NCI-H187 (cell line): ENCODE measurements at places on chromosomes 11 and 22.

DNA sequence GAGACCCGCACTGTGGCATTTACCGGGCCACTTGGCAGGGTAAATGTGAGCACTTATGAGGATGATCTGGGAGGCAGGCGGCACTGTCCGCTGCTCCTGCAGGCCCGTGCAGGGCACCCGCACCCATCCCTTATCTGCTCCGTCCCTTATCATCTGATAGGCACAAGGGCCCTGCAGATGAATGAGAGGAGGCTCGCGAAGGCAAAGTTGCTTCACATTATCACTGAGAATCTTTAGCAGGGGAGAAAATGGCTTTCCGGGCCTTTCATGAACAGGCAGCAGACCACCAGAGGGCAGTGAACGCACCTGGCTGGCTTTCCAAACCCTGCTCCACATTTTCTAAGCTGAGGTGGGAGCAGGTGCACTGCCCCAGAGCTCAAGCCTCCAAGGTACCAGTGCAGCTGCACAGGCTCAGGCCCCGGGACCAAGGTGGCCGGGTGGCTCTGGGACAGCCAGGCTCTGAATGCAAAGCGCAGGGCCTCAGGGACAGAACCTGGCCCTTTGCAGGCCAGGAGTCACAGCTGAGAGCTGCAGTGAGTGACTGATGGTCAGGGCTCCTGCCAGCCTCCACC is 165.6 kb downstream of the SHANK2 start:
- DNase-seq: peak; percentile 52

DNA sequence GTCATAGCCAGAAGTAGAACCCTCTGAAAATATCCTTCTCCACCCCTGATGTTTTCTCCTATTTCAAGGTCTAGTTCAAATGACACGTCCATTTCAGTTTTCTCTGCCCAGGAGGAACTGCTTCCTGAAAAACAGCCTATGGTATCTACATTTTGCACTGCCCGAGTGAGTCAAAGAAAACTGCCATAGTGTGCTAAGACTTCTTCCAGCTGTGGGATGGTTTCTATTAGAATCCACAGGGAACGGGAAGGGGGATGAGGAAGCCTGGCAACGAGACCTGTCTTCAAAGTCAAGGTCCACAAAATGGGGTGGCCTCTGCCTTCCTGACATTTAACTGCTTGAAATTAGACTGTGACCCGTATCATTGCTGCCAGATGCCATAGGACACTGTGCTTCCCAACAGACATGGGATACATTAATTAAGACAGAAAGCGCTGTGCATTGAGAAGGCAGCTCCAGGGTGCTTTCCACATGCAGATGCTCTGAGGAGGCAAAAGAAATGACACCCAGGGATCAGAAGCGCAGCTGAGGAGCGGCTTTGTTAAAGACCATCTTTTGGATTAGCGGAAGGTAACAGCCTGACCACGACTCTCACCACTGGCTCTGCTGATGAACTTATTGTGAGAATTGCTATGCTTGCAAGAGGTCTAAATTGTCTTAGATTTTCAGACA is 39.4 kb upstream of the NUP50 start:
- DNase-seq: no peak

GRCh38 chr22:31439808-31440207 is 40.4 kb downstream of the DRG1 start:
- no peak for DNase-seq

DNA sequence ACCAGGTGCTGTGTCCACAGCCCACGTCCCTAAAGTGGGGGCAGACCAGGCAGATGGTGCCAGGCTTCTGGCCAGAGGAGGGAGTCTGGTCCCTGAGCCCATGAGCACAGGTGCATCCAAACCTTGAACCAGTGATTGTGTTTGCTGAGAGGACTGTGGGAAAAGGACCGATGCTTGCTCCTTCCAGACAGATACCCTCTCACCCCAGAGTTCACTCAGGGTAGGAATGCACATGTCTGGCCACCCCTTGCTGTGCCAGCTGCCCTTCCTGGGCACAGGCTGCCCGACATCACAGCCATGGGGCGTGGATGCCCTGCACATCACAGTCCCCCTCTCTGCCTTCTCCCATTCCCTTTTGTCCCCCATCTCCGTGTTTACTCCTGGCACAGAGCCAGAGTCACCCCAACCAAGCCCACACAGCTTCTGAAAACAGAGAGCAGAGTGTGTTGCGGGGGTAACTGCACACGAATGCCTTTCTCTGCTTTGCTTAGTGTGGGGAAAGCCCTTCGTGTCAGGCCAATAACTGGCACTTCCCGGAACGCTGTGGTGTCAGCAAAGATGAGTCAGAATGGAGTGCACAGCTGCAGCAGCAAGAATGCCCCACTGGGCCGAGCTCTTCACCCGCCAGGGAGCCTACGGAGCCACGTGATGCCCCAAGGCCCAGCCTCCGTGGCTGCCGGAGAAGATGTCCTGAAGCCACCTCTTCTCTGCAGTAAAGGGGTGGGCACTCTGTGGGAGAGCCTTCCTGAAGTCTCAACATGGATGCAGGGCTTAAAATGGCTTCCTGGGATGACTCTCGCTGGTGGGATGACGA is 7.6 kb downstream of the CARS1 start:
- DNase-seq: peak; percentile 64

GRCh38 chr11:34145073-34145472 is 39.6 kb downstream of the NAT10 start:
- DNase-seq: no peak

DNA sequence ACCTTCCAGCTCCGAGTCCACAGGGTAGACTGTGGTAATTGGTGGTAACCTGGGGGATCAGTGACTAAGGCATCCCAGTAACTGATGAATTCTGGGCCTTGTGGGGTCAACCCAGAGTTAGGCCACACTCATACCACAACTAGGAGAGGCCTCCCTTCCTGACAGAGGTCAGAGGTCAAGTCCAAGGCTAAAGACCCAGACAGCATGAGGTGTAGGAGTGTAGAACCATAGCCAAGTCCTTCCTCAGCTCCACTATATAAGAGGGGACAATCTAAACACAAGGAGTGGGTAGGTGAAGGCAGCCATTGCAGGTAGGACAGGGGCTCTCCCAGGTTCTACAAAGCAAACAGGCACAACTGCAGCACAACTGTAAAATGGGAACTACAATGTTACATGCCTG is 4.6 kb downstream of the AP1B1 start:
- DNase-seq: no peak
